ENCODE measurements at places on chromosomes 4 and X. TPM values are rescaled to one million over a fixed set of nuclear protein-coding genes. Genes with fewer than 3 reads are reported as not detected.

The MAGEB1 gene
- total RNA-seq = not detected

The MAGEA2 gene
- total RNA-seq = not detected

The ZNF630 gene
- 2.2 TPM for total RNA-seq

The VGLL1 gene
- total RNA-seq = not detected

The RHOH gene
- total RNA-seq = 436 TPM

The TRIM61 gene
- 1.8 TPM for total RNA-seq

The SPATA4 gene
- total RNA-seq = not detected

The PPP1R2C gene
- 5.4 TPM for total RNA-seq

The GNRHR gene
- total RNA-seq = not detected

The MAOB gene
- 0.20 TPM for total RNA-seq

The MAGEA4 gene
- total RNA-seq = not detected
